ENCODE measurements at places on chromosomes 5 and 9. TPM values are rescaled to one million over a fixed set of nuclear protein-coding genes. Genes with fewer than 3 reads are reported as not detected.

- DNase-seq, result no peak
Observed at GRCh38 chr5:155947394-155948062, 379.4 kb upstream of the SGCD start.

GRCh38 chr9:136848393-136849037 lies 694 bp upstream of the PHPT1 start:
- DNase-seq, result no peak

GRCh38 chr9:6667633-6668280 lies 22.2 kb upstream of the GLDC start:
- no peak for DNase-seq

GRCh38 chr5:160242145-160242544 lies 12.8 kb downstream of the FABP6 start:
- no peak for DNase-seq

The KCNIP1 gene
- total RNA-seq, result 12.6 TPM

The SERINC5 gene
- 40.6 TPM for total RNA-seq
